Dermis blood vessel endothelial cell (primary cell): ENCODE measurements at places on chromosomes 7 and 10.

- DNase-seq = no peak
Observed at GRCh38 chr10:4316161-4316810, 509.7 kb upstream of the AKR1E2 start.

DNA sequence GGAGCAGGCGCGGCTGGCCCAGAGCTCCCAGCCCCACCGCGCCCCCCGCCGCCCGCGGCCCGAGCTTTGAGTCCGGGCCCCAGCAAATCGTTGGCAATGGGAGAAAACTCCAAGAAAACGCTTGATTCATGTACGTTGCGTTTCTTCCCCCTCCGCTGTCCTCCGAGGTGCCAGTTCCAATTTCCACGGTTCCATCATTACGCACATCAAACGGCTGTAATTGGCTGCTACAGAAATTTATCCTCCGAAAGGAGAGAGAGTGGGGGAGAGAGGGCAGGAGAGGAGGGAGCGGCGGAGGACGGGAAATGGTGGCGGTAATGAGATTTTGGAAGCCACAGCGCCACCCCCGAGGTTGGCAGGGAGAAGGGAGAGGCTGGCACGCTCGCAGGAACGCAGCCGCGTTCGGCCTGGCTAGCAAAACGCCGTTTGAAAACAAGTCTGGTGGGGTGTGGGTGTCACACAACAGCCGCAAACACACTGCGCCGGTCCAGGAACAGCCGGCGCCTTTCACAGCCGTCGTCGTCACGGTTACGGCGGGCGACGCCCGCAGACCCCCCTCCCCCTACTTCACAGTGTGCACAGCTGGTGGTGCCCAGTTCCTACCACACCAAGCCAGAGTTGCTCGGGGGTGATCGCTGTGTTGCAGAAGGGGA is 57.5 kb downstream of the UNCX start:
- peak; percentile 14 for DNase-seq

- peak; percentile 48 for DNase-seq
Observed at GRCh38 chr7:140062118-140062527, 628 bp downstream of the PARP12 start.

GRCh38 chr10:35356725-35357092 is 20.4 kb downstream of the CCNY start:
- no peak for DNase-seq

DNA sequence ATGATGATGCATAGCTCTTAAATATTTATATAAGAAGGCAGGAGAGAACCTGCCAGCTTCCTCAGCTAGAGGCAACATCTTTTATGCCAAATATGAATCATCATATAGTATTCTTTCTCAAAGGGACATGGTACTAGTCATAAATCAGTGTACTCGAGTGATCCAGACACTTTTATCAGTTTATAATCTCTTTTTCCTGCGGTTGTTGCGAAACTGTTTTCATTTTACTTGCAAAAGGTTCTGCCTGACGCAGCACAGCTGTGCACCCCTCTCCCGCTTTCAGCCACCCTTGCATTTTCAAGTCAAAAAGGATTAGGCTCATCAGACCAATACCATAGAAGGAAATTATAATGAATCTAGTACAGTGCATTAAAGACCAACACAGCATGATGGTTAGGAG is 332.3 kb upstream of the PRKCQ start:
- DNase-seq = no peak

- no peak for DNase-seq
Observed at GRCh38 chr10:79349072-79349491, 1.8 kb downstream of the PPIF start.

DNA sequence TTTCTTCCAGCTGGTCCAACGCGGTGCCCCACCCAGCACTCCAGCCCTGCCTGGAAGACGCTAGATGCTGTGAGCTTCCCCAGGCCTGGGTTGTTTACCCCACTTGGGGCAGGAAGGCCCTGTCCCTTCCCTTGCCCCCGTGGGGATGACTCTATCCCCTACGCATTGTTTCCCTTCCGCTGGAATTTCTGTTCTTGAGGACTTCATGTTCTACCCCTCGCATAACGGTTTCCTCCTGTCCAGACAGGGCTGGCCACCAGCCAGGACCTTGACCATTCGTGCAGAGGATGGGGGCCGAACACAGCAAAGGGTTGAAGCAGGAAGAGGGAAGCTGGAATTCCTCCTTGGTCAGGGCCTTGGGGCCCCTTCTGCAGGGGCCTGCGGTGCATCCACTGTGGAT is 14.7 kb upstream of the SERPINE1 start:
- DNase-seq = peak; percentile 99

DNA sequence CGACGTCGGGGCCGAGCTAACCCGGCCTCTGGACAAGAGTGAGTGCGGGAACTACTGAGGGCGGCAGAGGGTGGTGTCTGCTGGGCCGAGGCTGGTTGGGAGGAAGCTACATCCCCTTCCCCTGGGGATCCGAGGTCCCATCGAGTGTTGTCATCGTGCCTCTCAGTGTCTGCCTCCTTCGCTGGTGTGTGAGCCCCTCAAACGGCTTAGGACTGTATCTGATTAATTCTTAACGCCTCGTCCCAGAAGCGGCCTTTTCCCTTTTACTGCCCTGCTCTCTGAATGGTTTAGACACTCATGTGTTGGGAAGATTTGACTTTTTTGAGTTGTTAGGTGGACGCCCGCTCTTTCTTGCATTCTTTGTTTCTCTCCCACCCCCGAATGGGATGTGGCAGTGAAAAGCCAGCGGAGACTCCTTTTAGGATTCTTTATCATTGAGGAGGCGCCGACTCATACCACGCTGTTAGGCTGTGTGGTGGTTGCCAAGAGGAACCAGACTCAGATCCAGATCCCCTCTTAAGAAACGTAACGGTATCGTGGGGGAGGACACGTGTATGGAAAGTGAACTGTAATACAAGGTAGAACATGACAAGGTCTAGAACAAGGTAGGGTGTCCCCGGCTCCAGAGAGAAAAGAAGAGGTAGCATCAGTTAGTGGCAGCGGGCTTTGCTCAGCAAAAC is 631 bp downstream of the SUPV3L1 start:
- DNase-seq = peak; percentile 22

- peak; percentile 83 for DNase-seq
Observed at GRCh38 chr10:114779803-114780576, 41.6 kb upstream of the FHIP2A start.
